Fibroblast of pulmonary artery (primary cell): ENCODE measurements at places on chromosomes 1 and 21.

GRCh38 chr1:222790520-222790919 lies 24.3 kb upstream of the DISP1 start:
- no peak for DNase-seq

- peak; percentile 64 for DNase-seq
Observed at GRCh38 chr1:42937141-42937696, 21.4 kb downstream of the SLC2A1 start.

- no peak for DNase-seq
Observed at GRCh38 chr1:107530543-107530942, 389.7 kb downstream of the NTNG1 start.

GRCh38 chr1:93078638-93078985 lies 471 bp upstream of the MTF2 start:
- no peak for DNase-seq

GRCh38 chr1:2312515-2313301 lies 78.6 kb downstream of the MORN1 start:
- no peak for DNase-seq

DNA sequence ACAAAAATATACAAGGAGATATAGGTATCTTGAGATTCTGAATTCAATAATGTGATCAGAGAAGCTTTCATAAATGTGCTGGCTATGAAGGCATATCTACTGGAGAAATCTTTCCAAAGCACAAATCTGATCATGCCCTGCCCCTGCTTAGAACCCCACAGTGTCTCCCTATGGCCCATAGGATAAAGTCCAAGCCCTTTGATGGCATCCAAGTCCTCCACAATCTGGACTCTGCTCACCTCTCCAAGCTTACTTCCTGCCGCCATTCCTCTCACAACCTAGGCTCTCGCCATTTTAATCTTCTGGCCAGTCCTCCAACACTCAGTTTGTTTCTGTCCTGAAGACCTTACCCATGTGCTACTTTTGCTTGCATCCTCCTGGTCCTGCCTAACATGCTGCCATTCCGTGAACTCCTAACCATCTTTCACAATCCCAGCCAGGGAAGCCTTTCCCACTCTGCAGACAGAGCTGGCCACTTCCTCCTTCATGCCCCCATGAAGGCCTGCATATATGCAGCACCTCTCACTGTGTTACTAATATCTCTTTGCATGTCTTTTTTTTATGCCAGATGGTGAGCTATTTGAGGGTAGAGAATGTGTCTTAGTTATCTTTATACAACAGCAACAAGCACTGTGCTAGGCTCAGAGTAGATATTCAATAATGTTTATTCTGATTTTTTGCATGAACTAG lies 5.6 kb upstream of the ATP1A1 start:
- no peak for DNase-seq
